Cerebellar nuclear complex (tissue), 1 donor: ENCODE measurements at places on chromosomes 4 and X.

DNA sequence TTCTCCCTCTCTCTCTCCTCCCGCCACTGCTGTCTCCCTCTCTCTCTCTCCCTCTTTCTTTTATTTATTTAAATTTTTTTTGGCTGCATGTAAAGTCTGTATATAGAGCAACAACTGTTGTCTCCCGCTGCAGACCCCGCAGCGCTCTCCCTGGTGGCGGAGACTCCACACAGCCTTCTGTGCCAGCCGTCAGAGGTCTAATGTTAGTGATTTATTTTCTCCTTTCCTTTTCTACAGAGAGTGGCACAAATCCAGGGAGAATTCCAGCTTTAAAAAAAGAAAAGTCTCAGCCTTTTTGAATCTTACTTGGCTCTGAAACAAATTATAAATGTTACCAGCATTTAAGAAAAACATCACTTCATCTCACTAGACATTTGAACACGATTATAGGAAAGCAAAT lies 106.2 kb downstream of the FAM9B start:
- DNase-seq, result no peak

DNA sequence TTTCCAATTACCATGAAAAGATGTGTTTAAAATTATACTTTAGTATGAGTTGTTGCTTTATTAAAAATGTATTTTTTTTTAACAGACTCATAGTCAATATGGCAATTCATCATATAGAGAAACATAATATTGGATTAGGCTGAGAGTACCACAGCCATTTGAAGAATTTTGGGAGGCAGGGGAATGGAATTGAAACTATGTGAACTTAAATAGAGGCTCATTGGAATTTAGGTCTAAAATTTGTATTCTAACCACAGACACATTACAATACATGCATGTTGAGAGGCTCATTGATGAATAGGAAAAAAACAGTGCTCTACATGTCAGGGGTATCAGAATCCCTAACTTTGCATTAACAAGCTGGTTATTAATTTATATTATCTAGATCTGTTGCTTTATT lies 269.6 kb downstream of the DKK2 start:
- no peak for DNase-seq

GRCh38 chr4:106830879-106831278 lies 205.2 kb downstream of the DKK2 start:
- no peak for DNase-seq

DNA sequence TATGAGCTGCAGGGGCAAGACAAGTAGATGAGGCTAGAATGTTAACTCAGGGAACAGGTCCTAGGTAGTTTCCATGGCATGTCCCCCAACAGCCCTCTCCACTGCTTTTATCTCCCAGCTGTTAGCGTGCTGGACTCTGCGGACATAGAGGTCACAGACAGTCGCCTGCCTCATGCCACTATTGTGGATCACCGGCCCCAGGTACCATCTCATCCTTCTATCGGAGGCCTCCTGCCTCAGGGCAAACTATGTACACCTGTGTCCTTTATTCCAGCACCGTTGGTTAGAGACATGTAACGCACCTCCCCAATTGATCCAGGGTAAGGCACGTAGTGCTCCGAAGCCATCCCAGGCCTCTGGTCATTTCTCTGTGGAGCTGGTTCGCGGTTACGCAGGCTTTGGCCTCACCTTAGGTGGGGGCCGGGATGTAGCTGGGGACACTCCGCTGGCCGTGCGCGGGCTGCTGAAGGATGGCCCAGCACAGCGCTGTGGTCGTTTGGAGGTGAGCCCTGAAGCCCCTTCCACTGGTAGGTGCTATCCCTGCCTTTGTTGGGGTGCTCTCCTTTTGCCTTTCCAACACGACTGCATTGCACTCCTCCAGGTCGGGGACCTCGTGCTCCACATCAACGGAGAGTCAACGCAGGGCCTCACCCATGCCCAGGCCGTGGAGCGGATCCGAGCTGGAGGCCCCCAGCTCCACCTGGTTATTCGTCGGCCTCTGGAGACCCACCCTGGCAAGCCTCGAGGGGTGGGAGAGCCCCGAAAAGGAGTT lies 2.2 kb downstream of the MAGIX start:
- DNase-seq, result no peak

DNA sequence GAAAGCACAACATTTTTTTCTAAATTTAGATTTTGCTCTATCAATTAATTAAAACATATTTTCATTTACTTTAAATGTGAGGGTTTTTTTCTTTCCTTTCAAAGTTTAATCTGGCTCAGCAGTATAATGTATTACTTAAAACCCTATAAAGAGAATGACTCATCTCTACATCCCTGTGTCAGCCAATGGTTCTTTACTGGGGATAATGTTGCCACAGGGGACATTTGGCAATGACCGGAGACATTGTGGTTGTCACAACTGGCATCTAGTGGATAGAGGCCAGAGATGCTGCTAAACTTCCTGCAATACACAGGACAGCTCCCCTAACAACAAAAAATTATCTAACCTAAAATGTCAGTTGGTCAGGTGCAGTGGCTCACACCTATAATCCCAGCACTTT lies 53.8 kb downstream of the SYNPO2 start:
- no peak for DNase-seq

DNA sequence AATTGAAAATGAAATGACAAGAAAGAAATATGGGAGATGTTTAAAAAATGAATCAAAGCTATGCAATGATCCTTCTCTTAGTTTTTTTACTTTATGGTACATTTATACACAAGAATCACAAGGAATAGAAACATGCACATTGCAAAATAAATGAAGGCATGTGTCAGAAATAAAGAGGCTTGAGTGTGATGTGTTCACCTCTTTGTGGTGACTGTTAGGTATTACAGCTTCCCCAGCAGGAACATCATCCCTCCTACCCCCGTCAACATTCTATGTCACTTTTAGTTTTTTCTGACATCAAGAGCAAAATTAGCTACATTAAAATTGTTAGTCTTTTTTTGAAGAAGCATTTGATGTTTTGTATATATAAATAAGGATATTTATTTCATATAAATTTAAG lies 214.8 kb downstream of the SLC4A4 start:
- DNase-seq, result no peak

- DNase-seq, result no peak
These were observed 278.3 kb downstream of the PCDH18 start for GRCh38 chr4:137253949-137254348.

- DNase-seq, result no peak
These were observed 6.4 kb upstream of the PITX2 start for GRCh38 chr4:110629214-110629754.
